Activated CD4-positive, alpha-beta T cell treated with anti-CD3 and anti-CD28 coated beads for 1 hour (primary cell): ENCODE measurements at places on chromosomes 12 and 14.

DNA sequence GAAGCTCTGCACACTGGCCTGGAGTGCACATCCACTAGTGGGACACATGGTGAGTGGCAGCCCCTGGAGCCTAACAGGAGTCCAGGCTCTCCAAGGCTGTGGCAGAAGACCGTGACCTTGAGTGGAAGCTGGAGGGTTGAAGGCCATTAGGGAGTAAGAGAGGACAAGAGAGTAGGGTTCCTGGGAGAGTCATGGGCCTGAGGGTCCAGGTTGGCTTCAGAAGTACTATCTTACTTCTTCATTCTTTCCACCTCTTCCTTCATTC lies 406 bp downstream of the IL23A start:
- DNase-seq = no peak

GRCh38 chr12:76685246-76685678 lies 78.7 kb upstream of the ZDHHC17 start:
- no peak for DNase-seq

GRCh38 chr14:101713621-101714349 lies 47.7 kb upstream of the PPP2R5C start:
- no peak for DNase-seq

DNA sequence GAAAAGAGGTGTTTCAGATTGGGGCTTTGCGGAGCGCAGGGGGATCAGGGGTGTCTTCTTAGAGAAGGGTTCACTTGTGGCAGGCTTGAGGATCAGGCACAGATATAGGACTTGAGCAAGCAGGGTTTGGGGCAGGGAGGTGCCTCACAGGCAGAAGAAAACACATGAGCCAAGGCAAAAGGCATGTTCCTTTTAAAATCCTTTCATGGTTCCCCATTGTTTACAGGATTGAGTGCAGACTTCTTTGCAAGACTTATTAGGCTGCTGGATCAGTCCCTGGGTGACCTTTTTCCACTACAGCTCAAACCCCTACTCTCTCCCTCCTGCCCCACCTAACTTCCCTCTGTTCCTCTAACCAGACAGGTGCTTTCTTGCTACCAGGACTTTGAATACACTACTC lies 19.7 kb downstream of the HSPB8 start:
- DNase-seq = no peak

- no peak for DNase-seq
Measured at GRCh38 chr14:95117937-95118721, 39.2 kb downstream of the DICER1 start.

- DNase-seq = no peak
Measured at GRCh38 chr14:92309968-92310530, 12.9 kb upstream of the SLC24A4 start.

GRCh38 chr14:104579507-104579906 lies at the start of gene C14orf180:
Gene C14orf180 (plus strand): TSS chr14:104579764. CDS start chr14:104586431, 6,667 bp downstream.
- no peak for DNase-seq

DNA sequence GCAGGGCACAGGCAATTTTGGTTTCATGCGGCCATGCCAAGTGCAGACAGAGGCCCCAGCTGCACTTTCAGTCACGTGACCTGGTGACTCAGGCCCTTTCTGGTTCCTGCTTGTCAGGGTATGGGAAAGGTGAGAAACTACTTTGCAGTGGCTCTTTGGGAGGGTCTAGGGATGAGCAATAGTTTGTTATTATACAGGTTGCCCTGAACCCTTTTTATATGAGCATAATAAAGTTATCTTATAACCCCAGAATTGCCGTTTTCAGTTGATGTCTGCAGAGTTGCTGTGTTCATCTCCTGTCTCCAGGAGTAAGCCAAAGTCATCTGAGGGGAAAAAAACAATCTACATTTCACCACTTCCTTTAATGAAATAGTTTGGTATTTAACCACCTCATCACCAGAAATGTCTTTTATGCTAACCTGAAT lies 30.9 kb upstream of the EMP1 start:
- peak; percentile 68 for DNase-seq

DNA sequence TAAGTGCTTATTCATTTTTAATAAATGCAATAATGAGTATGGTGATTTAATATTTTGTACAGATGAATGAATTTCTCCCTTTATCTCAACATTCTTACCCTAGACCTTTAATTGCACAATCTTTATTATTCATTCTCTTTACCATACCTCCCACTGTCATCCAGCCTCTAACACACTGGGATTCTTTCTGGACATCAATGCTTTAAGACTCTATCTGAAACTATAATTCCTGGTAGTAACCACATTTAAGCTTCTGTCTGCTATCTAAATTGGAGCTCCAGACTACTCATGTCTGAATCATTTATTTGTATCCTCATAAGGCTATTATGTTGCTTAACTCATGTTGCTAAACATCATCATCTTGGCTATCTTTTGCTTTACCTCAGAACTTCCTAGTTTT lies 270.2 kb downstream of the ALG10B start:
- no peak for DNase-seq

DNA sequence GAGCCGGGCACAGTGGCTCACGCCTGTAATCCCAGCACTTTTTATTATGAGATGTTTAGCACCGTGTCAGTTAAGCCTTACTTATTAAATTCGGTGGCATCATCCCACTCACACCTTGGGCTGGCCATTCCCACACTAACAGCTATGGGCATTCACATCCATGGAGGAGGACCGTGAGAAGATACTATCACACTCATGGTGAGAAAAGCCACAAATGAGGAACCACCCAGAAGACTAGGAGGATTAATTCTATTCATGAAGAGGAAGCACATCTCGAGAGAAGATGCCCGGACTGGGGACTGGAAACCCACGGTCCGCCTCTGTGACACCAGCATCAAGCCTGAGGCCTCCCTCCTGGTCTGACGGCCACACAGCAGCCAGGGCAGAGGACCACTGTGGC lies 4.9 kb downstream of the CDC42BPB start:
- no peak for DNase-seq

DNA sequence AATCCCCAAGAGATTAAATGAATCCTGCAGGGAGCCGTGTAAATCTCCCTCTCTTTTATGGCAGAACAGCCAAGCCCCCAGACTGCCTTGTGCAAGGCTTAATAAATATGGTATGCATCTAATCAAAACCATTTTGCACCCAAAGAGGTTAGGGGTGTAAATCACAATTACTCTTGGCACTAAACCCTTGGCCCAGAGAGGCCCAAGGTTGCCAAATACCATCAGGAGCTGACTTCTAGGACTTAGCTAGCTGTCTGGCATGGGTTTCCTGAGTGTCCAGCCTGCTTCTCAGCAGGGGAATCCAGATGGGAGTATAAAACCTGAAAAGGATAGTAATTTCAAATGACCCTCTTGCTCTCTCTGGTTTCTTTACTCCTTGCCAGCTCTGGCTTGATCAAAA lies 610.4 kb downstream of the MED13L start:
- no peak for DNase-seq

GRCh38 chr12:114703060-114703493 lies 19.1 kb upstream of the TBX3 start:
- no peak for DNase-seq

GRCh38 chr14:103504991-103505565 lies 17.6 kb downstream of the CKB start:
- no peak for DNase-seq

DNA sequence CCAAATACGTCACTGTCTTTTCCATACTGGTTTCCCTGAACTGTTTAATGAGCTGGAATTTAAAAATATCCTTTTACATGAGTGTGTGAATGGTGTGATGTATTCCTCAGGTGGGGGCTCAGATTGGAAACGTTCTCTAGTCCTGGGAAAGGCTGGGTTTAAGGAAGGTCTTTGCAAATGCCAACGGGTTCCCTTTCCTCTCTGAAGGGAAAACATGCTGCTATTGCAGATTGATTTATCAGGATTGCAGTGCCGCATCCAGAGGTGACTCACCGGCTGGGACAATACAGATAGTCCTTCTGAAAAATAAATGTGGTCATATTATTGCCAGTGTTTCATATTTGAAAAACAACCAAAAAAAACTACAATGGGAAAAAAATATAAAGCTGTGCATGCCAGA lies 193.1 kb upstream of the FLRT2 start:
- DNase-seq = no peak

DNA sequence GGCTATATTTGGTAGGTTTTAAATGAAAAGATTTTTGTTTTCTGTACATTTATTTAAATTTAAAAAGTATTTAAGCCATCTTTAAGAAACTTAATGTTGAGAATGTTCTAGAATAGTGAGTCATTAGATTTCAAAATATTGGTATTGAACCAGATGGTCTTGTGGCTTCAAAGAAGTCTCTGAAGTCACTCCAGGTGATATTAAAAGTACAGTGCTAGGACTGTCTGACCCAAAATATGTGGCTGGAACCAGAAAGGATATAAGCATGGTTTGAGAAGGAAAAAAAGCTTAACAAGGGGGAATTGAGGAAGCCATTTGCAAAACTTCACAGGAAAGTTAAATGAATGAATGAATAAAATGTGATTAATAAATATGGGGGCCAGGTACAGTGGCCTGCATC lies 28.7 kb upstream of the MDM2 start:
- DNase-seq = no peak

DNA sequence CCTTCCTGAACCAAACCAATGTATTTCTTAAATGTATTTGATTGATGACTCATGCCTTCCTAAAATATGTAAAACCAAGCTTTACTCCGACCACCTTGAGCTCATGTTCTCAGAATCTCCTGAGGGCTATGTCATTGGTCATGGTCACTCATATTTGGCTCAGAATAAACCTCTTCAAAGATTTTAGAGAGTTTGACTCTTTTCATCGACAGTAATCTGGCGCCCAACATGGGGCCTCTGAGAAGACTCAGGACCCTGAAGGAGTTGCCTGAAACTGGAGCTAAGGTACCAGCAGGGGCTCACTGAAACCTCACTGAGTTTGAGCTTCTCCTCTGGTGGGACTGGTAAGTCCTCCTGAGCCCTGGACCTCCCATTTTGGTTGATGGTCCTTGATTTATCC lies 17.2 kb upstream of the PSMC1 start:
- no peak for DNase-seq

DNA sequence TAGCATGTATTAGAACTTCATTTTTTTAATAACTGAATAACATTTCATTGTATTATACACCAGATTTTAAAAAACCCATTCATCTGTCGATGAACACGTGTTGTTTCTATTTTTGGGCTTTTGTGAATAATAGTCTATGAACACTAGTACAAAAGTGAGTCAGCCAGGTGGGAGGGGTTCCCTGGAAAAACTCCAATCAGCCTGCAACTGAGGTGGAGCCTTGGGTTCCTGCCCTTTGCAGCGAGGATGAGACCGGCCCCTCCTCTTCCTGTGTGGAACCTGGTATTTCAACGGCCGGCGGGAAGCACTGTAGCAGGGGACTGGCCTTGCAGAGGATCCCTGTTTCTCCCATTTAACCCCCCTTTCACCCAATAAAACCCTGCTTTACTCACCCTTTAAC lies 56.1 kb downstream of the LMNTD1 start:
- DNase-seq = no peak

- no peak for DNase-seq
Measured at GRCh38 chr14:81435391-81436295, 35.5 kb upstream of the STON2 start.

- no peak for DNase-seq
Measured at GRCh38 chr14:49886523-49886922, 6.4 kb upstream of the ARF6 start.

DNA sequence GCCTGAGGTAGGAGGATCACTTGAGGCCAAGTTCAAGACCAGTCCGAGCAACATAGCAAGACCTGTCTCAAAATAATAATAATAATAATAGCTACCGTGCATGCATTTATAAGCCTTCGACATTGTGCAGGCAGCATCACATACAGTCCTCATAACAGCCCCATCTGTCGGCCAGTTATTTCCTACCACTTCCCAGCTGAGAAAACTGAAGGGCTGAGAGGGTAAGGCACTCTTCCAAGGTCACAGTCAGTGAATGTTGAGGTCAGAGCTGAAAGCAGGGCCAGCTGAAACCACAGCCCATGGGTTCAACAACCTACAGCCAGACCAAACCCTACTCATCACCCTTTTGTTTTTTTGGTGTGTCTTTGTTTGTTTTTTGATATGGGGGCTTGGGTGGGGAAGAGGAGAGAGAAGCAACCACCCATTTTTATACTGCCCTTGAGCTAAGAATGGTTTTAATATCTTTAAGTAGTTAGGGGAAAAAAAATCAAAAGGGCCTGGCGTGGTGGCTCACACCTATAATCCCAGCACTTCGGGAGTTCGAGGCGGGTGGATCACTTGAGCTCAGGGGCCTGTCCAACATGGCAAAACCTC lies 16.8 kb upstream of the ITPK1 start:
- no peak for DNase-seq

DNA sequence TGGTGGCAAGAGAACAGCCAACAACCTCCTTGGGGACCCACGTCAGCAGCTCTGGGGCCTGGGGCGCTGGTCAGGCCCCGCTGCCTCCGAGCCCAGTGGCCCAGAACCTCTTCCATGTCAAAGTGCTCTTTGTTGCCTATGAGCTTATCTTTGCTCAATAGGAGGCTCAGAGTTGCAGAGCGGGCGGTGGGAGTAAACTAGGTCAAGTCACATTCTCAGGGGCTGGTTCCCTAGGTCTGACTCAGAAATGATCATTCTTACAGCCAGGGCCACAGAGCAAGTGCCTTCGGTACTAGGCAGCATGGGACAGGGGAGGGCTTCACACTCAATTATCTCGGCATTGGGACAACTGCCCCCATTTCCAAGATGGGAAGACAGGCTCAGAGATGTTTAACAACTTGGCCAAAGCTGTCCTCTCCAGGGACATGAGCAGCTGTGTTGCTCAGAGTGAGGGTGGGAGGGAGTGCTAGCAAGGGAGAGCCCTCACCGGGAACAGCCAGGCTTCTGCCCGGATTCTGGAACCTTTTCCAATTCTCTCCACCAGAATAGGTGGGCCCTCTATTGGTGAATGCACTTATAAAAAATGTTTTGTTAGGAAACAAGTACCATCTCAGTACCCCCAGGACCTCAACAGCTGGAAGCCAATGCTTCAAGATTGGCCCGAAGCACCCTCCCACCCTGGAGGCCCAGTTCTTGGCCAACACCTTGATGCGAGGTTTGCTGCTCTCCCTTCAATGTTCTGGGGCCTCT lies 11.9 kb downstream of the SLC25A29 start:
- no peak for DNase-seq

GRCh38 chr14:59634617-59635016 lies 58.0 kb upstream of the CCDC175 start:
- DNase-seq = no peak

DNA sequence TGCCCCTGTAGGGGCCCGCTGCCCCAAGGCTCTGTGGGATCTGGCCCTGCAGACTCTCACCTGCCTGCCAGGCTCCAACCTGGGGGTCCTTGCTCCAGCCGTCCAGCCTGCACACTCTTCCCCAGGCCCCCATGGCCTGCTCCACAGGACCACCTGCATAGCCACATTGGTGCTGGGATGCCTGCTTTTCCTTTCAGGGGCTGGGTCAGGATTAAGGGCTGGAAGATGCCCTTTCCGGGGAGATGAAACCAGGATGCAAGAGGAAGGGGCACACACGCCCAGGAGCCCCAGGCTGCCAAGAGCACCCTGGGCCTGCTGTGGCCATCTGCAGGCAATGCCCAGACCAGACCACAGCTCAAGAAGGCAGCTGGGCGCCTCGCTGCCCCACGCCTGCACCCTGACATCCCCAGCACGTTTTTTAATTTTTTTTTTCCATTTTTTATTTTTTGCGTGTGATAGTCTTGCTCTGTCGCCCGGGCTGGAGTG lies 15.0 kb downstream of the BAG5 start:
- DNase-seq = no peak

GRCh38 chr12:87169010-87169409 lies 860.2 kb downstream of the C12orf50 start:
- DNase-seq = no peak

GRCh38 chr12:40819436-40820108 lies 127.3 kb downstream of the CNTN1 start:
- no peak for DNase-seq

GRCh38 chr14:60510951-60511599 lies 2.1 kb downstream of the SIX6 start:
- DNase-seq = no peak
